ENCODE measurements at places on chromosomes 4 and X.

DNA sequence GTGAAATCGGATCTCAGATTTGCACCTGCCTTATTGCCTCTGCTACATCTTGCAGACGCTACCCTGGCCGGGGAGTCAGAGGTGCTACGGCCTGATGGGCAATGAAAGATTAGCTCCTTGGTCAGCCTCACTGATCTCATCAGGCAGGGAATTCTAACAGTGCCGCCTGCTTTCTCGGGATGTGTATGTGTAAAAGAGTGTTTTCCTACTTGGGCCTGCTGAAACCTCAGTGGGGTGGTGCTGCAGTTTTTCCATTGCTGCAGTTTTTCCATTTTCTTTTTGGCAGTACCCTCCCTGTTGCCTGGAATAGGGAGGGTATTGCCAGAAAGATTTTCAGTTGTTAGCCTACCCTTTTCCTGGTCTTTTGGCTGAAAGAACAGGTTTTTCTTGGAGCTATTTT, 117.5 kb downstream of the CDKL5 start:
- DNase-seq, result no peak

DNA sequence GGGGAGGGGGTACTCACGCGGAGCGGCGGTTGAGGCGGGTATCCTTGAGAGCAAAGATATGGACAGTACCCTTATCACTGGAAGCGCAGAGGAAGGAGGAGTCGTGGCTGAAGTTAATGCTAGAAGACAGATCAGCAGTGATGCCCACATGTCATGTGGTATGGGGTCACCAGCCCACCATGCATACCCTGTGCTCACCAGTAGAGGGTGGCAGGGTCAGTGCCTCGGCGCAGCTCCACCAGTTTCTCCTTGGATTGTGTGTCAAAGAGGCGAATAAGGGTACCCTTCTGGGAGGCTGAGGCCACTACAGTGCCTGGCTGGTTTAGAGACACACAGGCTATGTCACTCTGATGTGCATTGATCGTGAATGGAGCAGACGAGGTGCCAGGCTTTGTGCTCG, 1.5 kb upstream of the PRAF2 start:
- DNase-seq, result no peak

DNA sequence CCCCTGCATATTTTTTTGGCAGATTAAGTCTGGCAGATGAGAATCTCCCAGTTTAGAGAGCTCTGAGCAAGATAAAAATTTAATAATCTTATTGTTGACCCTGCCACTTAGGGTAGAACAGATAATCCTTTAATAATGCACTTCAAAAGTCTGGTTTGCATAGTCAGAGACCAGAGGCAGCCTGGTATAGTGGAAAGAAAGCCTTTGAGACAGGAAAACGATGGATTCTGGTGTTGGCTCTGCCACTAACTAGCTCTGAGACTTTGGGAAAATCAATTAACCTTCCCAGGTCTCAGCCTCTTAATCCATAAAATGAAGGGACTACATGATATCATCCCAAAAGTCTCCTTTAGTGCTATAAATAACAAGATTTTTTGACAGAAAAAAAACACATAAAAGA, 824.5 kb downstream of the STIM2 start:
- DNase-seq, result no peak

- DNase-seq, result no peak
Observed at GRCh38 chrX:23610495-23610894, 56.8 kb upstream of the PRDX4 start.

DNA sequence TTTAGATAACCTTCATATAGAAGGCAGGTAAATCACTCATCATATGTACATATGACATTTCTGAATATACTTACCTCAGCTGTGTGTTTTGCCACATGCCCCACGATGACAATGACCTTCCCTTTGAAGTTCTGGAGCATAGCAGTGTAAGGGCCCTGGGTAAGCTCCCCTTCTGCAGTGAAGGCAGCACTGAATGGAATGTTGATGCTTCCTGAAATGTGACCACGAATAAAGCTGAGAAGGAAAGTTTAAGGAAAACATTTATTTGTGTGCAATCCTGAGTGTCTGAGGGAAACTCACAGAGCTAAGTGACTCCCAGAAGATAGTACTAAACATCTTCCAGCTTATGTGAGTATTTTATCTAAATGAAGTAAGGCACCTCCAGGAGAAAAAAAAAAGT, 200.1 kb downstream of the NPNT start:
- DNase-seq, result no peak

DNA sequence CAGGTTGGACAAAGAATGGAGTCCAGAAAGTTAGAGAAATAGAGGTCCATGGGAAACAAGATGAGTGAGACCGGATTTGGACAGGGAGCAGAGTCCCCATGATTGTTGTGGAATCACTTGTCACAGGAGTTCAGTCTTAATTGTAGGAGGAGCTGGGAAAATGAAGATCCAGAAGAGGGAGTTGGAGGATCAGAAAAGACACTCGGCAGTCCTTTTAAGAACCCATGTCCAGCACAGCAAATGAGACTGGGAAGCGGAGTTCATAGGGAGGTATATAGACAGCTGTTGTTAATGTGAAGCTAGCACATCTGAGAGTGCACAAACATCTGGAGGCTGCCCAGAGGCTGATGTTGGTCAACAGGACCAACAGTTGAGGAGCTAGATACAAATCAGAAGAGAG, 111.4 kb upstream of the RXFP1 start:
- DNase-seq, result no peak

DNA sequence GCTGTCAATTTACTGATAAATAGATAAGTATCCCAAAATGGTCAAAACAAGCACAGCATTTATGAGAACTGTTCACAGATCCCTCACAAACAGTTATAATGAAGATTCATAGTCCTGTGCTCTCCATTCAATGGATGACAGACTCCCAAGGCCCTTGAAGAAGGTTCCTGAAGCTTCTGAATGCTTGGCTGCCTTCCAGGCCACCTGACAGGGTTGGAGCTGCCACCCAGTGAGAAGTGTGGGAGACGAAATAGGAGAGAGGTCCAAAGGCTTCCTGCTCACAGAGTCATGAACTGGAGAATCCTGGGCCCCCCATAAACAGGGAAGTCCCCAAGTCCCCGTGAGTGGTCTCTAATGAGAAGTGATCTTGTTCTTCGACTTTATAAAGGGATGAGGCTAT, 26.0 kb upstream of the ANXA3 start:
- DNase-seq, result no peak

- DNase-seq, result no peak
Observed at GRCh38 chrX:109707720-109708119, 25.3 kb downstream of the ACSL4 start.
